Fibroblast of villous mesenchyme (primary cell): ENCODE measurements at places on chromosomes 16 and 17.

DNA sequence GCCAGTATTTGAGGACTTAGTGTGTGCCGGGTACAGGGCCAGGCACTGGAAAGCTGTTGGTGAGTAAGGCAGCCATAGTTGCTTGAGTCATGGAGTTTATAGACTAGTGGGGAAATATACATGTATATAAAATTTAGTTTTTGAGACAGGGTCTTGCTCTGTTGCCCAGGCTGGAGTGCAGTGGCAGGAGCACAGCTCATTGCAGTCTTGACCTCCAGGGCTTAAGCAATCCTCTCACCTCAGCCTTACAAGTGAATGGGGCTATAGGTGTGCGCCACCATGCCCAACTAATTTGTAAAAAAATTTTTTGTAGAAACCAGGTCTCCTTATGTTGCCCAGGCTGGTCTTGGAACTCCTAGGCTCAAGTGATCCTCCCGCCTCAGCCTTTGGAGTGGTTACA is 2.4 kb downstream of the PDP2 start:
- DNase-seq, result no peak

- DNase-seq, result no peak
Measured at GRCh38 chr17:81924557-81925532, 2.7 kb downstream of the MAFG start.

- peak; percentile 51 for DNase-seq
Measured at GRCh38 chr17:69335058-69335457, 8.1 kb upstream of the ABCA5 start.

DNA sequence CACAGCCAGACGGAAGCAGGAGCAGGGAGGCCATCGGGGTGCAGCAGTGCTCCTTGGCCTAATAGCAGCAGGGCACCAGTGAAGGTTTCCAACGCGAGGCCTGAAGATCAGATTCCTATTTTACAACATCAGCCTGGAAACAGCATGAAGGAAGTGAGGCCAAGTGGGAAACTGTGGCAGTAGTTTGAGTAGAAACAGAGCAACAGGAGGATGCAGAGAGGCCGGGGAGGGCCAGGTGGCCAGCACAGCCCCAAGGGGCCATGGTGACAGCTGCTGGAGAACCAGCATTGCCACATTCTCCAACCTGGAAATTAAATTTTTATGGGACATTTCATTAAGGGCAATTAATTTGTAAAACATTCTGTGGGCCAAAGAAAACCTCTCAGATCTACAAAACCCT is 3.4 kb upstream of the ANKRD11 start:
- no peak for DNase-seq

DNA sequence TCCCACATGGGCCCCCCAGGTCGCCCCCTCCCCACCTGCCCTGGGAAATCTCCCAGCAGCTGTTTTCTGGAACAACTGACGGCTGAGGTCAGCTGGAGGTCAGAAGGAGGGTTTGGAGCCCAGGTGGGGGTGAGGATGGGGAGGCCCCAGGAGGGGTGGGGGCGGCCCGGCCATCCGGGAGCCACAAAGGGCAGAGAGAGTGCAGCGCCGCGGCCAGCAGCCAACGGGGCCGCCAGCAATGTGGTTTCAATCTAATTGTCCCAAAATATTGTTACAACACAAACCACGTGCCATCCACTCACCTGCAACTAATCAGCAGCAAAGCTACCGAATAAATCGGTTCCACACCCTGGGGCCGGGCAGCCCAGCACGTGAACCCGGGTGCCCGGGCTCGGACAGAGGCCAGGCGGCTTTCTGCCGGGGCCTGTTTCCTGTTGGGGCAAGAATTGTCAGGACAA is 28.3 kb upstream of the SLC38A10 start:
- DNase-seq, result peak; percentile 32

GRCh38 chr17:78438694-78439325 is 60.4 kb downstream of the PGS1 start:
- DNase-seq, result no peak

- no peak for DNase-seq
Measured at GRCh38 chr17:73785958-73786743, 141.9 kb upstream of the SDK2 start.

DNA sequence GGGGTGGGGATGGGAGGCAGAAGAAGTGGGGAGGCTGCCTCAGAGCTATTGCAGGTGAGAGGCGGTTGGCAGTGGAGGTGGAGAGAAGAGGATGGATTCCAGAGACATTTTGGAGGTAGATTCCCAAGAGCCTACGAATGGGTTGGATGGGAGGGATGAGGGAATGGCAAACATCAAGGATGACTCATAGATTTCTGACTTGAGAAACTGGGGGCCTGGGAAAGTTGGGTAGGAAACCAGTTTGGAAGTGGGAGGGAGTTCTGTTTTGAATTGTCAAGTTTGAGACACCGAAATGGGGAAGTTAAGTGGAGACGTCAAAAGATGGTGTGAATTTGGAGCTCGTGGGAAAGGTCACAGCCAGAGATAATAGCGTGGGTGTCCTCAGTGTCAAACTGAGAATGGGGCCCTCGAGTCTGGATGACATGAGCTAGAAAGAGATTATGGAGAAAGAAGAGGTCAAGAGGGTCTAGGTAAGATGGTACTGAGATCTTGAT is 6.2 kb upstream of the CYLD start:
- DNase-seq, result no peak

GRCh38 chr17:44543213-44543904 is 13.9 kb upstream of the FZD2 start:
- peak; percentile 83 for DNase-seq

DNA sequence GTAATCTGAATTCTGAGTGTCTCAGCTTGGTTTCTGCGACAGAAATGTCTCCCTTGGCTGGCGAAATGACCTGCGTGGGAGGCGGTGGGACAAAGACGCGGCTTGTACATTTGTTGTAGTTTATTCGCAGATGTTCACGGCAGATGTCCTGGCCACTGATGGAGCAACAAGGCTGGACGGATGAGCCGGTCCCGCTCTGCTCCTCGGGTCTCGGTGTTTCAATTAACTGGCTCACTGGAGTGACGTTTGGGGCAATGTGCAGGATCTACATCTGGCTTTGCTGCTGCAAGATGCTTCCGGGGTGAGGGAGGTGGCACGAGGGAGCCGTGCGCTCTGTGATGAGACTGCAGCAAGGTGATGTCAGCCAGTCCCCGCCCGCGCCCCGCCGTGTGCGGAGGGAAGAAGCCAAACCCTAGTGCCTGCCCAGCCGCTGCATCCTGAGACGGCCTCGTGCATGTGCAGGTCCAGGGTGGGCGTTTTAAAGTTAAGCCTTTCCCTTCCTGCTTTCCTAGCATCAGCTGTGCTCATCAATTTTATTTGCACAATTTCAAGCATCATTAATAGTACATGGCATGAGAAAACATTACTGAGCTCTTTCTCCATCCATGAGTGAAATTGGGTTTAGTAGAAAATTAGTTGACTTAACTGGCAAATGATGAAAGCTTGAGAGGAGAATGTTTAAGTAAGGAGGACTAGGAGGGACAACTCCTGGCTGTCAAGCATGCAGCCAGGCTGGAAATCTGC is 44.4 kb downstream of the MGAT5B start:
- no peak for DNase-seq

- DNase-seq, result peak; percentile 33
Measured at GRCh38 chr17:45052052-45052772, 780 bp upstream of the DCAKD start.

- peak; percentile 86 for DNase-seq
Measured at GRCh38 chr17:63478814-63479494, 2.1 kb downstream of the ACE start.

GRCh38 chr16:80914379-80915078 is 92.2 kb downstream of the CMC2 start:
- no peak for DNase-seq

DNA sequence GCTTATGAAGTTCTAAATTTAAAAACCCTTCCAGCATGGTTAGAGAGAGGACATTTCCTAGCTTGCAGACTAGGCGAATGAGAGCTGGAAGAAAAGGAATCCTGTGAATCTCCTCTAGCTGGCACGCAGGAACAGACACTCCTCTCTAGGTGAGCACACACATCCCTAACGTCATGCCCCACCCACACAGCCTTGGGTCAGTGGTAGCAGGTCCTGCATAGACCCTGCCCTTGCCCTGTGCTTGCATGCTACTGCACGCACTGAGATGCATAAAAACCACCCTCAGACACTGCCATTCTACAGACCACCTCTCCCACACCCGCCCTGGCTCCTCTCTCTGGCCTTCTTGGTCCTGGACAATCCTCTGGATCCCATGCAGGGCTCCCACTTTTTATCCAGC is 23.5 kb downstream of the CES1 start:
- DNase-seq, result no peak

- DNase-seq, result no peak
Measured at GRCh38 chr16:55253987-55254386, 70.0 kb upstream of the IRX6 start.

DNA sequence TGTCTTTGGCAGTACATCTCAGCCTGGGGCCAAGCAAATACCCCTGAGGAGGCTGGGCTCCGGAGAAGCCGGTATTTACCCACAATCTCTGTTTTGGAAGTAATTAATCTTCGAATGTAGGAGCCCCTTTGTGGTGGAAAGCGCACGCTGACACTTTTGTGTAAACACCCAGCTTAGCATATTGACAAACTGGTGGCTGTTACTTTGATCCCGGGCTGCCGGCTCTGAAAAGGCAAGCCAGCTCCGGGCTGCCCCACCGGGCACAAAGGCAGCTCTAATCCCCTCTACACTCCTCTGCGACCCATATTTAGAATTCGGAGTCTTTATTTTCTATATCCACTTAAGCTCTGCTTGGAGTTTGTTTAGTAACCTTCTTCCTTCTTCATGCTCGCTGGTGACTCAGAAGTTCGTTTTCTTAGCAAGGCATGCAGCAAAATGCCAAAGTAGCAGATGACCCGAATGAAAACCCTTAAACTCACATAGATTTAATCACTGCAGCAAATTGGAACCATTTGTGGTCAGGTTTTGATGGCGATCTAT is 144.0 kb upstream of the IRX3 start:
- peak; percentile 77 for DNase-seq
